Myometrial cell (primary cell): ENCODE measurements at places on chromosomes 1 and 21. TPM values are rescaled to one million over a fixed set of nuclear protein-coding genes. Genes with fewer than 3 reads are reported as not detected.

Gene WNT3A
- total RNA-seq = not detected in 2 replicates

Gene LMX1A
- not detected in 2 replicates for total RNA-seq

Gene GPR37L1
- total RNA-seq = not detected in 2 replicates

Gene RGS7
- total RNA-seq = under 0.01 and 0.29 TPM in 2 replicates

Gene SAMSN1
- total RNA-seq = not detected in 2 replicates
